NCI-H2107 (cell line): ENCODE measurements at places on chromosomes 16 and 17.

- no peak for DNase-seq
Measured at GRCh38 chr16:80667925-80668324, 127.1 kb downstream of the DYNLRB2 start.

DNA sequence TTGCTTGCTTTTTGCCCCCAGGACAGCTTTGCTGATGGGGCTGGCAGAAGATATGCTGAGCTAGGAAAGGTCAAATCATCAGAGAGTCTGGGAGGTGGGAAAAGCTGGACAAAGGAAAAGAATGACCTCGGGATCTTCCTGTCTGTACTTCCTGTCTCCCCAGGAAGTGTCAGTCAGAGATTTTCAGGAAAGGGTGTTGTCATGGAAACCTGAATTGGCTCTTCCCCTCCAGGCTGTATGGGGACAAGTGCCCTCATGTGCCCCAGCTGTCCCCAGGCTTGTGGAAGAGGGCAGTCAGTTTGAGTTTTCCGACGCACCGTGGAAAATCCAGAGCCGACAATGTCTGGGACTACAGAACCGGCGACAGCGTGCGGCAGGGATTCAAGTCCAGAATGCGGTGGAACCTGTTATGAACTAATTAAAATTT, 122.7 kb upstream of the ZFHX3 start:
- DNase-seq: no peak

GRCh38 chr16:54177052-54177861, 109.3 kb downstream of the IRX3 start:
- DNase-seq: no peak

DNA sequence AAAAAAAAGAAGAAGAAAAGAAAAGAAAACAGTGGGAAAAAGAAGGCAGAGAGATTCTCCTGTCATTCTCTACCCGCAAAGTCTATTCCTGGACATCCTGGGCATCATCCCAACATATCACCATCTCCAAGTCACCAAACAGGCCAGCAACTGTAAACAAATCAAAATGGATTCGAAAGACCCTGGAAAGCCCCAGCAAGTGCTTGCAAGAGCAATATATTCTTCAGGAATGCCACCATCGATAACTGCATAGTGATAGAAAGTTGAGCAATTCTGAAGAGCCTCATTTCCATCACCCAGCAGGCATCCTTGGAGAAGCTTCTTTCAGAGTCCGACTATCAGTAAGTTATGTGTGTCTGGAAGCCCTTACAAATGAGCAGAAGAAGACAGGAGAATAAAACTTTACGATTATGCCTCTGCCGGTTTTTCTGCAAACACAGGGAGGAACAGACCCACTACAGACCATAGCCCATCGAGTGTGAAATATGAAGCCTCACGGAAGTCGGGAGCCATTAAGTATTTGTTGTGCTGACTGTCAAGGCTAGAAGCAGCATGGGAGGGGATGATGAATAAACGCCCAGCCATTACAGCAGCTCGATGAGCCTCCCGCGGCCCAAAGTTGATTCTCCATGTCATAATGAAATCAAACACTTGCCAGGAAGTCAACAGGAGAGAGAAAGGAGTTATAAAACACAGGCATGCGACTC, 64.5 kb upstream of the SEC14L1 start:
- DNase-seq: peak; percentile 67

DNA sequence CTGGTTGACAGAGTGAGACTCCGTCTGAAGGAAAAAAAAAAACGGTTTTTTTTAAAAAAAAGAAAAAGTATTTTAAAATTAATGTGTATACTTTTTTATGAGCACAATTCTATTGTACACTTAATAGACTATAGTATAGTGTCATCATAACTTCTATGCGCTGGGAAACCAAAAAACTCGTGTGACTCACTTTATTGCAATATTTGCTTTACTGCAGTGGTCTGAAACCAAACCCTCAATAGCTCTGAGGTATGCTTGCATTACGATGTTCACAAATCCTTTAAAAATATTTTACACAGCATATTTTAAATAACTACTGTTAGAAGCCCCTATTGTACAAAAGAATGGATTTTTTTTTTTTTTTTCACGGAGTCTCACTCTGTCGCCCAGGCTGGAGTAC, 12.4 kb upstream of the MAP2K6 start:
- DNase-seq: no peak

- no peak for DNase-seq
Measured at GRCh38 chr16:72066747-72067146, 3.7 kb downstream of the HPR start.

GRCh38 chr16:27270349-27270748, 1.8 kb upstream of the NSMCE1 start:
- no peak for DNase-seq

DNA sequence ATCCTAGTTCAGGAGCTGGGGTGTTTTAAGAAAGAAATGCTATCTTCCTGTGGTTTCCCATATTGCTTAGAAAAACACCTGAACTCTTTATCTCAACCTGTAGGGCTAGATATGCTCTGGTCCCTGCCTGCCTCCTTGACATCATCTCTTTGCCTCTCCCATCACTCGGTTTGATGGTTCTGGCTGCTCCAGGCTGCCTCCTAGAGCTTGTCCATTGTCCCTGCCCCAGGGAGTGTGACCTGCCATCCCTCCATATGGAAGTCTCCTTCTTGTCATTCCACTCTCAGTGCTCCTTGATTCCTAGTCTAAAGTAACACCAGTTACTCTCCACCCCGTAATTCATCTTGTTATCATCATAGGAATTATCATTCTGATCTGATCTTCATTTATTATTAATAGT, 369.0 kb upstream of the EEF2KMT start:
- no peak for DNase-seq

GRCh38 chr17:39402890-39403605, 1.6 kb upstream of the FBXL20 start:
- no peak for DNase-seq

DNA sequence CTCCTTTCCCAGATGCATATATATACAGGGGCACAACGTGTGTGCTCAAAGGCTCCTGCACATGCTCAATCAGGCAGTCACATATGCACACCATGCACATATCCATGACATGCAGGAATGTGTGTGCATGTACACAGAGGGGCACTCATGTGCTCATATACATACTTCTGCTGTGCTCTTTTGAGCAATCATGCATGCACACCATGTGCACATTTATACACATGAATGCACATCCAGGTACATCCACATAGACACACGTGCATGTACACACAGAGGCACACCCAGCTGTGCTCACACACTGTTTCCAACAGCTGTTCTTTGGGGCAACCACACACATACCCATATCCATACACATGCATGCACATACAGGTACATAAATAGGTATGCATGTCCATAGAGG, 165.3 kb downstream of the SALL1 start:
- no peak for DNase-seq

GRCh38 chr16:86218479-86219170, 291.7 kb upstream of the FOXF1 start:
- DNase-seq: no peak
